Lower lobe of right lung (tissue), 2 donors: ENCODE measurements at places on chromosomes 3 and 15.

- H3K36me3 ChIP-seq: no peaks in the 10 kb centered on the region
- H3K27ac ChIP-seq: no peak overlapping the region
- no peaks in the 10 kb centered on the region for H3K27me3 ChIP-seq
- H3K4me3 ChIP-seq: no peak overlapping the region
These were observed 275.0 kb upstream of the LYSMD4 start for GRCh38 chr15:100008258-100008657.

- H3K27me3 ChIP-seq: no peaks in the 10 kb centered on the region
- H3K36me3 ChIP-seq: peaks cover 4% of the 10 kb centered on the region
- H3K27ac ChIP-seq: peak within 1 kb of the TSS; percentile 86
- H3K4me3 ChIP-seq: peak within 1 kb of the TSS; percentile 66
- DNase-seq: peak; percentile 83
These were observed at the start of gene ACTRT3 for GRCh38 chr3:169769287-169770181. Gene ACTRT3, minus strand, starts transcription at chr3:169769561. Its CDS starts 41 bp downstream, at chr3:169769520.

DNA sequence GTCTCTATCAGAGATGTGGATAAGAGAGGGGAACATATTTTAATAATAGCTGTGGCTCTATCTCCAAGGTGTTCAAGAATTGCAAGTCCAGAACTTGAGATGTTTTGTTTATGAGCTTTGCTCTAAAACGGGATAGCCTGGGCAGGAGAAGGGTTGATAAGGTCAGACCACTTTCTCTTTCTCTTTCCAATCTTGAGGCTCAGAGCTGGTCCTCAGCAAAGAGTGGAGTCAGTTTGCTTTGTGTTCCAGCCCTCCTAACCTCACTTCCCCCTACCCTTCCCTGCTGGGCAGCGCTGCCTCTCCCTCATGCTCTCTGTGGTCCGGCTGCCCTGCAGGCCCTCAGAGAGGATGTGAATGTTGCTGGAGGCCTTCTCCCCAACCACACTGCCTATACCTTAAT lies 13.8 kb downstream of the KLHL6 start:
- DNase-seq: no peak
- H3K27me3 ChIP-seq: no peaks in the 10 kb centered on the region
- H3K36me3 ChIP-seq: no peaks in the 10 kb centered on the region
- no peak overlapping the region for H3K27ac ChIP-seq
- H3K4me3 ChIP-seq: no peak overlapping the region

DNA sequence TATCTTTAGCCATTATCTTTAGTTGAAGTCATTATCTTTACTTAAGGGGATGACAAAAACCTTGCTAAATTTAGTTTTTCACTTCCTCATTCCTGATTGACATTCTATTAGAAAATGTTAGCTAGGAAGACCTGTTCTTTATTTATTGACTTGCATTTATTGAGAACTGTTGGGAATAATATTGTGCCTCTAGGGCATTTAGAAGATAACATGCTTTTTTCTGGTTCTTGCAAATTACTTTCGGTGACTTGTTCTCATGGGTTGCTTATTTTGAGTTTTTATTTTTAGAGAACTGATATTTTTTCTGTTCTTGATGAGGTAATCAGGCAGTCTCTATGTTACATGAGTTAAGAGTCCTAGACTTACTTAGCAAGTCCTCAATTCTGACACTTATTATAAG lies 48.3 kb upstream of the CTDSPL start:
- H3K27me3 ChIP-seq: no peaks in the 10 kb centered on the region
- H3K27ac ChIP-seq: no peak overlapping the region
- H3K4me3 ChIP-seq: no peak overlapping the region
- DNase-seq: no peak
- H3K36me3 ChIP-seq: peaks cover 21% of the 10 kb centered on the region
- peaks cover 26% of the 10 kb centered on the region for H3K4me1 ChIP-seq

DNA sequence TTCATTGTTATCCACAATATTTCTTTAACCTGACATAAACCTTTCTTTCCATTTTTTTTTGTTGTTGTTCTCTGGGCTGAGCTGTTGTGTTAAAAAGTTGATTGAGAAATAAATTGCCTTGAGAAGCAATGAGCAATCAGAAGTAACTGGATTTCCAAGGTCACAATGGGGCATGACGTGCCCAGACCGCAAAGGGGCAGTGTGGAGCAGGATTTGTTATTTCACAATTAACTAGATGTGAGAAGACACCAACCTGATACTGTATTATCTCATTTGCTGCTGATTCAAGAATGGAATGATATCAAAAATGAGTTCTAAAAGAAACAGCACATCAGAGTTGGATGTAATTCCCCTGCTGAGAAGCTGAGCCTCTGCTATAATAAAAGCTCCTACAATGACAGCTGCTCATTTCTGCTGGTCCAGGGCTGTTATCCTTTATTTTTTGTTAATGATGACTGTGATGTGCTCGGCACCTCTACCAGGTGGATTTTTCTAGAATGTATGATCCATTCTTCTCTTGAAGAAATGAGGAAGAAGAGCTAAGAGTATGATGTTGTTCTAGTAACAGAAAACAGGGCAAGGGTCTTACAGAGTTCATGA lies 28.1 kb downstream of the CPNE4 start:
- H3K27ac ChIP-seq: no peak overlapping the region
- H3K4me1 ChIP-seq: no peaks in the 10 kb centered on the region
- H3K36me3 ChIP-seq: no peaks in the 10 kb centered on the region
- peak; percentile 45 for DNase-seq
- no peak overlapping the region for H3K4me3 ChIP-seq

- H3K27me3 ChIP-seq: no peaks in the 10 kb centered on the region
- DNase-seq: no peak
- H3K4me3 ChIP-seq: no peak overlapping the region
- peaks cover 16% of the 10 kb centered on the region for H3K4me1 ChIP-seq
- no peak overlapping the region for H3K27ac ChIP-seq
- H3K36me3 ChIP-seq: no peaks in the 10 kb centered on the region
These were observed 4.0 kb downstream of the GCSAM start for GRCh38 chr3:112128843-112129727.

DNA sequence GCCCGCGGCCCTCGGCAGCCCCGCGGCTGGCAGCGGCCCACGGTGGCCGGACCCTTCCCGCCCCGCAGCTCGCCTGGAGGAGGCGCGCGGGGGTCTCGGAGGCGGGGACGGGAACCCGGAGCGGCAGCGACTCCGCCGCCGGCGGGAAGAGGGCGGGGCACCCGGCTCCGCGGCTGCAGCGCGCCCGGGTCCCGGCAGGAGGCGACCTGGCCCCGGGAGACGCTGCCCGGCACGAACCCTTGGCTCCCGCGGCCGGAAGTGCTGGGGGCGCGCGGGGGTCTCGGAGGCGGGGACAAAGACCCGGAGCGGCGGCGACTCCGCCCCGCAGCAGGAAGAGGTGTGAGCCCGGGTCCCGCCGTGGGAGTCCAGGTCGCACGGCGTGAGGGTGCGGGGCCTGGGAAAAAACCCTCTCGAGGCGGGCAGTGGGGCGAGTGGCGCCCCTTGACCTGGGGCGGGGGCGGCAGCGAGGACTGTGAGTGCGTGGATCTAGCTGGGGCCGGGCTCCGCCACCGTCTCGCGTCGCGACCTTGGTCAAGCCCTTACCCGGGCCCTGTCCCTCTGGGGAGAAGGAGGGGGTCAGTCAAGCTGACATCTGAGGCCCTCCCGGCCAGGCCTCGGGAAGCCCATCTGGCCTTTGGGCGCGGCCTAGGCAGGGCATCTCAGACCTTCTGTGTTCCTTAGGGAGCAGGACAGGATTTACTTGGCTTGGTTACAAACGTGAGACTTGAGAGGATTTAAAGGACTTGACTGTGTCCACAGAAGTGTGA lies at the start of gene CIB2:
CIB2 (minus strand) TSS at position 151 of the 767 bp plus-strand sequence. CDS start 230 bp downstream, outside the sequence.
- no peaks in the 10 kb centered on the region for H3K27me3 ChIP-seq
- peak within 1 kb of the TSS; percentile 74 for H3K4me3 ChIP-seq
- peak; percentile 78 for DNase-seq
- H3K36me3 ChIP-seq: no peaks in the 10 kb centered on the region

DNA sequence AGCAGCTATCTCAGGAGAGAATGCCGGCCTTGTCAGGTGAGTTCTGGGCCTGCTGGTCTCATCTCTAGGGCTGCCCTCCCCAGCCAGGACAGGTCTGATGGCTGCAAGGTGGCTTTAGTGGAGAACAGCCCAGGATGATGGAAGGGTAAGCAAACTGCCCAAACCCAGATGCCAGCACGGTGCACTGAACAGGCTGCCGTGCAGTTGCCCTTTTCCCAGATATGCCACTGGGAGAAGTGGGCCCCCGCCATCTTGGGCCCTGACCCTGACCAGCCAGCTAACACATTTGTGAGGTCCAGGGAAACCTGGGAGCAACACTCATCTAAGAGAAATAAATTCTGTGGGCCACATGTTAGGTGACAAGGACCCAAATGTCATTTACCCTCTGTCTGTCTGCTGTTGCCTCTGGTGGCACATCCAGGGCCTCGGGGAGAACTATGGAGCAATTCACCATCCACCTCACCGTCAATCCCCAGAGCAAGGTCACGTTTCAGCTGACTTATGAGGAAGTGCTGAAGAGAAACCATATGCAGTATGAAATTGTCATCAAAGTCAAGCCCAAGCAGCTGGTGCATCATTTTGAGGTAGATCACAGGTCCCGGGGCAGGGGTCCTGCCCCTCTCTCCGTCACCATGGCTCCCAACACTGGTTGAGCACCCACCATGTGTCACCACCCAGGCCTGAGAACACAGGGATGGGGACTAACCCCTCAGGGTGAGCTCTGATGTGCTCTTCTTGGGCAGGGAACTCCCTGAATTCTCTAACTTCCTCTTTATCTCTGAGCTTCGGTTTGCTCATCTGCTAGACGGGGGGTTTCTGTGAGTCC lies 1.8 kb downstream of the ITIH1 start:
- no peaks in the 10 kb centered on the region for H3K27me3 ChIP-seq
- no peak overlapping the region for H3K27ac ChIP-seq
- DNase-seq: peak; percentile 18
- H3K36me3 ChIP-seq: no peaks in the 10 kb centered on the region

DNA sequence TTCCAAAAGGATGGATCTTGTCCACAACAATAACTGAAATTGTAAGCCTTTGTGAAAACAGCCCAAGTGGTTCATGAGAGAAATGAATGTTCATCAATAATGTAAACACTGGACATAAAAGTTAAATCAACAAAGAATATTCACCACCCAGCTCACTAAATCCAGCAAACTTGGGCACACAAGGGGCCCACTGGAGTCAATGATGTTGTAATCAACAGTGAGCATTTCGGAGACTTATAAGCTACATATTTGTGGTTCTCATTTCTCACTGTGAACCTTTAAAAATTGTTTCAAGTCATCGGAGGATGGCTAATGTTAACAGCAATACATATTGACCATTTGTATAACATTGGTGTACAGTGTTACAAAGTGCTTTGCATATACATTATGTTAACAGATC lies 63.1 kb downstream of the VGLL4 start:
- peaks cover 1% of the 10 kb centered on the region for H3K36me3 ChIP-seq
- no peak overlapping the region for H3K27ac ChIP-seq
- H3K27me3 ChIP-seq: no peaks in the 10 kb centered on the region
- peaks cover 46% of the 10 kb centered on the region for H3K4me1 ChIP-seq
- DNase-seq: no peak

DNA sequence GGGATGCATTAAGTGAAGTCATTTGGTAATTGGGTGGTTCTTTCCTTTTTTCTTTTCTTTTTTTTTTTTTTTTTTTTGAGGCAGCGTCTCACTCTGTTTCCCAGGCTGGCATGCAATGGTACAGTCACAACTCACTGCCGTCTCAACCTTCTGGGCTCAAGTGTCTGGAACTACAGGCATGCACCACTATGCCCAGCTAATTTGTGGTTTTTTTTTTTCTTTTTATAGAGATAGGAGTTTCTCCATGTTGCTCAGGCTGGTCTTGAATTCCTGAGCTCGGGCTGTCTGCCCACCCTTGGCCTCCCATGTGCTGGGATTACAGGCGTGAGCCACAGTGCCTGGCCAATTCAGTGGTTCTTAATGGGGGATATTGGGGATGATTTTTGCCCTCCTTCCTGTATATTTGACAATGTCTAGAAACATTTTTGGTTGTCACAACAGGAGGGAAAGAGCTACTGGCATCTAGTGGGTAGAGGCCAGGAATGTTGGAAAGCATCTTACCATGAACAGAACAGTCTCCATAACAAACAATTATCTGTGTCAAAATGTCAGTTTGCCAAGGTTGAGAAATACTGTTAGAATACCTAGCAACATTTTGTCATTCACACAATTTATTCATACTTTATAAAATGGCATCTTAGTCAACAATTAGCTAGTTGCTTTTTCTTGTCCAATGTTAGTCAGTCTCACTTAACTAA lies 79.4 kb upstream of the CNTN3 start:
- no peaks in the 10 kb centered on the region for H3K27me3 ChIP-seq
- no peak overlapping the region for H3K4me3 ChIP-seq
- H3K27ac ChIP-seq: no peak overlapping the region

DNA sequence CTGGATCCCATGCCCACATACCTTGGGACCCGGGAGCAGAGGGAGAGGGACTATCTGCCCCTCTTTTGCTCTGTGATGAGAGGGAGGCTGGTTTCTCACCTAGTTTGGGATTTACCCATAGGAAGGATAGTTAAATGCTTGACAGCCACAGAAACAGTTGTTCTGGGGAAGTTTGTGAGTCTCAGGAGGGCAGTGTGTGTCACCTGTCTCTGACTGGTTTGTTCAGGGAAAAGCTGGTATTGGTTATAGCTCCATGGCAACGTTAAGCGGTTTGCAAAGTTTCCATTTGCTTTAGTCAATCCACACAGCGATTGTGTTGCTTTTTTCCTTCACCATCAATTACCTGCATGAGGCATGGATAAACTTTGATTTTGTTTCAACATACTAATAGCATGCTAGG lies 3.7 kb upstream of the TMED3 start:
- H3K36me3 ChIP-seq: no peaks in the 10 kb centered on the region
- H3K27ac ChIP-seq: no peak overlapping the region
- no peak for DNase-seq
- peaks cover 13% of the 10 kb centered on the region for H3K4me1 ChIP-seq

- H3K27me3 ChIP-seq: no peaks in the 10 kb centered on the region
- H3K4me1 ChIP-seq: no peaks in the 10 kb centered on the region
- H3K27ac ChIP-seq: no peak overlapping the region
- H3K36me3 ChIP-seq: no peaks in the 10 kb centered on the region
These were observed 1445.6 kb downstream of the SI start for GRCh38 chr3:163632722-163633121.

DNA sequence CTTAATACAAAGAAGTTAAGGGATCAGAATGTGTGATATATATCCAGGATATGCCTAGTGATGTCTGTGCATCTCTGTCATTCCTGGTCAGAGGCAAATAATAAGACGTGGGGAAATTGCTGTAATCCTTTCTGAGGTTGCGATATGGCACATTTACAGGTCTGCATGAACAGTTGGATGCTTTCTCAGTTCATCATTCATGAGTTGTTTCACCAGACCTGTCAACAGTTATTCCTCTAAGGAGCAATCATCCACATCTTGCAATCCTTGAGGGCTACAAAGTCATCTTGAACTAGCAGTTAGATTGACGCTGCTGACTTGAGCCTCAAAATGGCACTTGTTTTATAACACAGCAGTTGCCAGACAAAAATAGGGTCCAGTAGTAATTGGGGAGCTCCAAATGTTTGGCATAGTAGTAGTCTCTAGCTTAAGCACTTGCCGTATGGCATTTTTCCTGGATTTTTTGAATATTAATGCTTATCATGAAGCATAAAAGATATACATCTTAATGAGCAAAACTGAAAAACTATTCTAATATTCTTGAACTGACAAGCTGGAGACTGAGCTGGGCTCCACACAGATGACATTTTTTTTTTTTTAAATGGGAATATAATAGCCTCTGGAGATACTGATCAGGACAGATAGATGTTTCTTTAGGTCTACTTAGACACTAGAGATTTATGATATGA lies 761.7 kb downstream of the VGLL3 start:
- no peak overlapping the region for H3K4me3 ChIP-seq
- H3K27me3 ChIP-seq: no peaks in the 10 kb centered on the region
- no peaks in the 10 kb centered on the region for H3K36me3 ChIP-seq
- no peaks in the 10 kb centered on the region for H3K4me1 ChIP-seq
